ENCODE measurements at places on chromosomes 1 and 21.

- no peak for DNase-seq
These were observed 492.0 kb upstream of the RUNX1 start for GRCh38 chr21:35540950-35541638.

- DNase-seq = no peak
These were observed 12.7 kb downstream of the CDCA8 start for GRCh38 chr1:37704966-37705365.

DNA sequence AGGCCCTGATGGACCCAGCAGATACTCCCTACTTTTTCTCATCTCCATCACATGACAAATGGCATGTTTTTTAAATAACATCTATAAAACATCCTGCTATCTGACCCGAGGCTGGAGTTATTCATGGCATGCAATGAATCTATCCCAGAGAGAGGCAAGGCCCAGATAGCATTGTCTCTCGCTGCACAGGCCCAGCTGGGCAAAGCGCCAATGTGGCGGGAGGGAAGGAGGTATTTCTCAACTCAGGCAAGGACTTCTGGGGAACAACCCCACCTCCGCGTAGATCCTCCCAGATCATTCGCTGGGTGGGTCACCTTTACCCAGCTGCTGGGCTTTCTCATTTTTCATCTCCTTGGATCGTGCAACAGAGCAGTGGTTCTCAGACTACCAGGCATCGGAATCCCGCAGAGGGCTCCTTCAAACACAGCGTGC, 59.8 kb downstream of the ERG start:
- DNase-seq = no peak

DNA sequence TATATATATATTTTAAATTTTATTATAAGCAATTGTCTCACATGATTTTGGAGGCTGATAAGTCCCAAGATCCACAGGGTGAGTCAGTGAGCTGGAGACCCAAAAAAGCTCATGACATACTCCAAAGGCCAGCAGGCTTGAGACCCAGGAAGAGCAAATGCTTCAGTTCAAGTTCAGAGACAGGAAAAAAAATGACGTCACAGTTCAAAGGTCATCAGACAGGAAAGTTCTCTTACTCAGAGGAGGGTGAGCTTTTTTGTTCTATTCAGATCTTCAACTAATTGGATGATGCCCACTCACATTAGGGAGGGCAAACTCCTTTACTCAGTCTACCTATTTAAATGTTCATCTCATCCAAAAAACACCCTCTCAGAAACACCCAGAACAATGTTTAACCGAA, 18.2 kb downstream of the RXRG start:
- no peak for DNase-seq

DNA sequence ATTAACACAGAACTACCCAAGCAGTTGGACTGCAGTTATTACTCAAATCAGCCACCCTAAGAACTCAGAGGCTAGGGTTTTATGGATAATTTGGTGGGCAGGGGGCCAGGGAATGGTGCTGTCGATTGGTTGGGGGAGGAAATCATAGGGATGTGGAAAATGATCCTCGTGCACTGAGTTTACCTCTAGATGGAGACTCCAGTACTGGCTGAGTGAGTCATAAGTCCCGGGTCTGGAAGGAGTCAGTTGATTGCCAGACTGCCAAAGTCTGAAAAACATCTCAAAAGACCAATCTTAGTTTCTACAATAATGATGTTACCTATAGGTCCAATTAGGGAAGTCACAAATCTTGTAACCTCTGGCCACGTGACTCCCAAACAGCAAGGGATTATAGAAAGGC, 257.5 kb upstream of the PRMT6 start:
- no peak for DNase-seq

DNA sequence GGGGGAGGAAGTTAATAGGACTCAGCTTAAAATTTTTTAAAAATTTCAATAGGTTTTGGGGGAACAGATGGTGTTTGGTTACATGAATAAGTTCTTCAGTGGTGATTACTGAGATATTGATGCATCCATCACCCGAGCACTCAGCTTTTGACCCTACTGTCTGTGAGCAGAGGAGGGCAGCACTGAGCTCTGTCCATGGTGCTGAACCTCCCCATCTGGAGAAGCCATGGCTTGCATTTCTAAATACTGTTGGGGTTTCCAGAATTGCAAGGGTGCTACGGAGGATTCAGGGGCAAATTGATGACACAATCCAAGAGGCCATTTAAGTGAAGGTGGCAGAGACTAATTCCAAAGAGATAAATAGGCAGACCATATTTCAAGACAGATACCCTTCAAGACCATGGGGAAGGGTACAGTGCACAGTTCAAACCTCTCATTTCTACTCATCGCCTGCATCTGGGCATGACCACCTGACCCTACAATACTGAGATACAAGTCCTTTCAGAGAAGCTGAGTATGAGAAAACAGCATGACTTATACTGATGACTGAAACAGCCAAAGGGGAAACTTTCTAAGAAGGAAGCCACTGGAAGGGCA, 17.2 kb downstream of the SYT2 start:
- DNase-seq = peak; percentile 61

- peak; percentile 31 for DNase-seq
These were observed 33.3 kb upstream of the CSF1 start for GRCh38 chr1:109877317-109877771.

DNA sequence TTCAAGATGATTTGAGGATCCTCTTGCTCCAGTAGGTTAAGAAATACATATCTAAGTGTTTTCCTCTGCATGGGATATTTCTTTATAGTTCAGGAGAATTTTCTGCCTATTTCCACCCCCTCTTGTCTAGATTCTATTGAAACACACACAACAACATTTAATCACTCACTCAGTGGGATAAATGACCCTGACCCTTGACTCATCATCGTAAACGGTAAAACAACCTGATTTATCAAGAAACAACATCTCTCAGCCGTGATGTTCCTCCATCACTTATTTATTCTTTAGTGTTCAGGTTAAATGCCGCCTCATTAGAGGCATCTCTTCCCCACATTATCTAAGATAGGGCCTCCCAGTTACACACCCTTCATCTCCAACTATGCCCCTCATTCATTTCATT, 208.7 kb upstream of the FMN2 start:
- no peak for DNase-seq

DNA sequence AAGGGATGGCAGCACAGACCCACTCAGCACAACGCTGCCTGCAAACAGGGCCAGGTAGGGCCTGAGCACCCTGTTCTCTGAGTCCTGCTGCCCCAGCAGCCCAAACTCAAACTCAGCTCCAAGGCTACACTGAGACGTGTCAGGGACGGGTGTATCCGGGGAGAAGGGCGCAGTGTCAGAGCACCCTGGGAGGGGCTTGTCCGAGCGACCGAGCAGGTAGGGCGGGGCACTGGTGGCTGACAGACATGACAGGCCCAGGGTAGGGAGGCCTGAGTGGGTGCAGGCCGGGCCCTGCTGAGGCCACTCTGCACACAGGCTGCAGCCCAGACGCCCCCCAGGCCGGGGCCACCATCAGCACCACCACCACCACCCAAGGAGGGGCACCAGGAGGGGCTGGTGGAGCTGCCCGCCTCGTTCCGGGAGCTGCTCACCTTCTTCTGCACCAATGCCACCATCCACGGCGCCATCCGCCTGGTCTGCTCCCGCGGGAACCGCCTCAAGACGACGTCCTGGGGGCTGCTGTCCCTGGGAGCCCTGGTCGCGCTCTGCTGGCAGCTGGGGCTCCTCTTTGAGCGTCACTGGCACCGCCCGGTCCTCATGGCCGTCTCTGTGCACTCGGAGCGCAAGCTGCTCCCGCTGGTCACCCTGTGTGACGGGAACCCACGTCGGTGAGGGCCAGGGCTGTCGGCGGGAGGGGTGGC, 5.5 kb downstream of the SCNN1D start:
- DNase-seq = peak; percentile 46

- DNase-seq = no peak
These were observed 2.1 kb downstream of the CACNA1S start for GRCh38 chr1:201110138-201110537.

GRCh38 chr1:231376875-231377549, 38.9 kb downstream of the SPRTN start:
- no peak for DNase-seq

GRCh38 chr1:226427131-226427530, 19.2 kb upstream of the PARP1 start:
- no peak for DNase-seq

DNA sequence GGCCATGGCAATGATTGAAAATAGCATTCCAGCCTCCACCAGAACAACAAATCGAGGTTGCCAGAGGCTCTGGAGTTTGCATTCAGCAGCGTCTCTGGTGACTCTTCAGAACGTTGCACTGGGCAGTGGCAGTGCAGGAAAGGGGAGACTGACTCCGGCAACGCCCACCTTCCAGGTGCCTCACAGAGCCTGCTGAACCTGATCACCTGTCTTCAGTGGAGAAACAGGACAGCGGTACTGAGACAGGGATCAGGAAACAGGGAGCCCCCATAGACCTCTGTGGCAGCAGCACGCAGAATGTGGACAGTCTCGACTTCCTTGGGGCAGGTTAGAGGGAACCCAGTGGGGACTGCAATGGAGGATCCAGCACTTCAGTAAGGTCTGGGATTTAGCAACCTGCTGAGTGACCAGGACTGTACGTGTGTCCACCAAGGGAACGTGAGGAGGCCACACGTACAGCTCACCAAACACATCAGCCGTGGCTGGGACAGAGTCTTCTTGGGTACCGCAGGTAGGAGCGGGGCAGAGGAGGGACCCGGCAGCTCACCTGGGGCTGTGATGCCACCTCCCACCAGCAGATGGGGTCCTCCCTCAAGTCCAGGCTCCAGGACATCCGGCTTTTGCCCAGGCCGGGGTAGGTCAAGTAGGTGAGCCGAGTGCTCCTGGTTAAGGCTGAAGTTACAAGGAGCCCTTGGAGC, 128.6 kb downstream of the PRDM2 start:
- DNase-seq = peak; percentile 87

GRCh38 chr1:75469586-75470173, 141.2 kb downstream of the SLC44A5 start:
- no peak for DNase-seq

DNA sequence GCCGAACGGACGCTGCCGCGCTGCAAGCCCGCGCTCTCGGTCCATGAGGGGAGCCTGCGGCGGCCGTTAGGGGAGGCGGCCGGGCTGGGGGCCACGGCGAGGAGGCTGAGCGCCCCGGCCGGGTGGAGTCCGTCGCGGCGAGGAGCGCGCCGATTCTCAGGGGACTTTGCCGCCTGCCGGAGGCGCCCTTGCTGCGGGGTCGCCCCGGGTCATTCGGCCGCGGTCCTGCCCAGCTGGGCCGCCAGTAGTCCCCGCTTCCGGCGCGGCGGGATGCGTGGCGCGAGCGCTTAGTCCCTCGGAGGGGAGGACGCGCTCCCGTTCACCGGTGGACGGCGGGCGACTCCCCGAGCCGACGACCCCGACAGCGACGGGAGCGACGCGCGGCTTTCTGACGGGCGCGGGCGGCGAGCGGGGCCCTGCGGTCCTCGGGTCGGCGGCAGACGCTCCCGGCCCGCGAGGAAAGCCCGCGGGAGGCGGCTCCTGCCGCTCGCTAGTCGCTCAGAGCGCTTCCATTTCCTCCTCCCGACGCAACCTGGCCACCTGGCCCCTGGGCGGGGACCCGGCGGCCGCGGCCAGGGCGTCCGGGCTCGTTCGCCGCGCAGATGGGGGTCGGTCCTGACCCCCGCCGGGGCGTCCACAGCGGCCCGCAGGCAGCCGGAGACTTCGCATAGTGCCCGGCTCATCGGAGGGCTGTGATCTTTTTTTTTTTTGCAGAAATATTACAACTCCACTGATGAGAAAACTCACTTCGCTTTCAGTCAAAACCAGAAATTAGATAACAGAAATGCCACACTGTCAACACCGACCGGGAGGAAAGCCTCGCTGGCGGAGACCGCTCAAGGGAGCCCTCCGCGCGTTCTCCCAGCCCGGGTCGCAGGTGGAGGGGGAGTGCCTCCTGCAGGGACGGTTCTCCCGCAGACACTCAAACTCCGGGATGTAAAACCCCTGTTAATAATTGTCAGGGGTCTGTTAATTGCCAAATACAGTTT, 641 bp upstream of the ZBTB21 start:
- DNase-seq = peak; percentile 48

DNA sequence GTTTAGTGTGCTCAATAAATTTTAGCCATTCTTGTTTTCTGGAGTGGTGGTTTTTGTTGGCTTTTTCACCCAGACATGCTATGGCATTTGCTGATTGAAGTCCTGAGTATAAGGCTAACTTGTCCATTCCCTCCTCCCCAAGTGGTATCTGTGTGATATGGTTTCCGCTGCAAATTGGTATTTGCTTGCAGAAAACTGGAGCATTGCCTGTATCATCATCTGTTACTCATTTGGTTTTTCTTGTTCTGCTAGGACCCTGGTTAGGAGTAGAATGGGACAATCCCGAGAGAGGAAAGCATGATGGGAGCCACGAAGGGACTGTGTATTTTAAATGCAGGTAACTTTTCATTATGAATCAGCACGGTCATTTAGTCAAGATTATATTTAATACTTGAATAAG, 34.0 kb downstream of the TBCE start:
- no peak for DNase-seq

DNA sequence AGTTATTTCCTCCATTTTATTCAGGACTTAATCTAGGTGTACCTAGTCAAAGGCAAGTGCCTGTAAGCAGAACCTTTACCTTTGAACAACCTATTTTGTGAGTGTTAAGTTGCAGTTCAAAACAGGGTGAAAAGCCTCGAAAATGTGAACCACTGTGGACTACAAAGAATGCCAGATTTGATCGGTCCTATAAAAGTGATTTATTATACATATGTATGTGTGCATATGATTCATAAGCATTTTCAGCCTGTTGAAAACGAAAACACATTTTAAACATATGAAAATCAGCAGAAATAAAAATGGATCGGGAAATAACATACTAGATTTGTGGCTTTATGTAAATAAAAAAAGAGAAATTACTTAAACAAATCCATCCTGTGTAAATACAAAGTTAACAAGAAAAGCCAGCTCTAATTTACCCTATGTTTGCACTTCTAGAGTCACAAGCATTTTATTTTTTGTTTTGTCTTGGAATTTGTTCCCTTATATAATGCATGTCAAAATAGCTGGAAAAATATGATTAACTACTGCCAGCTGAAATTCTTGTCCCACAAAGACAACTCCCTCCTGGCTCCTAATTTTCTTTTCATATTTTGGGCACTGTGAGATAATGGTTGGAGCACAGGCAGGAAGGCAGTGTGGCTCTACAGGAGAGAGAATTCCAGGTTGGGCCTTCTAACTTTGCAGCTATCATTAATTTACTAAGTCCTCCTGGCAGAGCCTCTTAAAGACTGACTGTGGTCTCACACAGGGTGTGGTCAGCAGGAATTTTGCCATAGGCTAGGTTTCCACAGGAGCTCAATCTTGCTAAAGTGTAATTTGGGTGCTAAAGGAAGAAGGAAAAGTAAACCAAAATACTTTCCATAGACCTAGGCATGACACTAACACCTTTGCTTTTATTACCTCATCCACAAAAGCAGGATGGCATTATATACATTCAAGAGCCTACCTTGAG, 70.2 kb upstream of the CDC42BPA start:
- no peak for DNase-seq

- DNase-seq = peak; percentile 60
These were observed 7.8 kb upstream of the CALML6 start for GRCh38 chr1:1907098-1907736.

GRCh38 chr1:6424000-6424565, 493 bp upstream of the ESPN start:
- no peak for DNase-seq

GRCh38 chr1:218938259-218938658, 235.4 kb upstream of the LYPLAL1 start:
- no peak for DNase-seq

Measured in transverse colon (tissue), 4 donors.